ENCODE measurements at places on chromosomes 4 and X. TPM values are rescaled to one million over a fixed set of nuclear protein-coding genes. Genes with fewer than 3 reads are reported as not detected.

Gene KLB
- 0.13 TPM for total RNA-seq

Gene ETDA
- total RNA-seq = not detected

DNA sequence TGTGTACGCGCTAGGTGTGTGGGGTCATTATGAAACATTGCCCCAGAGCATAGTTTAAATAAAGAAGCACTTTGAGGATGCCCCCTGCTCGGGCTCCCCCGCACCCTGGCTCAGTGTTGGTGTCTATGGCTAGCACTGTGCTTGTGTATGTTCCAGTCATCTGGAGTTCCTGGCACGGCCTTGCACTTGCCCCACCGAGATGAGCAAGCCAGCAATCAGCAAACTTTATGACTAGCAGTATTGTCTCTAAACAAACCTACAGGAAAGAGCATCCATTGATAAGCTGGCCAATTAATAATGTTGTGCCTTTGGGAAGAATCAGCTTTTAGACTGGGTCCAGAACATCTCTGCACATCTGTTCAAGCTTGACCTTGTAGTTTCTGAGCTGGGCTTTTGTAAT lies 707 bp upstream of the SHROOM4 start:
- no peak for DNase-seq

DNA sequence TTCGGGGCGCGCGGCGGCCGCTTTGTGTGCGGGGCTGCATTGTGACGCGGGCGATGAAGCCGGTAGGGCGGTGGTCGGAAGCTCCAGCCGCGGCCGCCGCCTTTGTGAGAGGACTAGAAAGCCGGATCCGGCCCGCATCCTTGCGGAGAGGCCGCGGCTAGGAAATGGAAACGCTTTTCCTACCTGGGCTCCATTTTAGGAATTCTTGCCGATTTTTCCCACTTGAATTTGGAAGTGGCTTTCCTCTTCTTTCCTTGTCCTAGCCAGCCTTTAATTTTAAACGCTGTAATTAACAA lies 708 bp downstream of the TMSB4X start:
- peak; percentile 59 for DNase-seq

DNA sequence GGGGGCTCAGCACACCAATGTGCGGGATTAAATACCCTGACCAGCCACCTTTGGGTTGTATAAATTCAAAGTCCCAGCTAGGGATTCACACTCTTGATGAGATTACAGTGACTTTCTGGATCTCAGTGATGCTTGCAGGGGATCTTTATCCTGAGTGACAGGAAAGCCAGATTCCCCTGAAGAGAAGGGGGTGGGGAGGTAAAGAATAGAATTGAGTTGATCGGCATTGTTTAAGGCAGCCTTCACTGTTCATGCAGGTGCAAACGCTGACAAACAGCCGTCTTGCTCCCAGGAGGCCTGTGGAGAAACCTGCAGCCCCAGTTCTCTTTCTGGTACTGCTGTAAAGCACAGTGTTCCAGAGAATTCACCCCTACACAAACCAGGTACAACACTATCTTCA lies 19.0 kb downstream of the CXXC4 start:
- DNase-seq = no peak

DNA sequence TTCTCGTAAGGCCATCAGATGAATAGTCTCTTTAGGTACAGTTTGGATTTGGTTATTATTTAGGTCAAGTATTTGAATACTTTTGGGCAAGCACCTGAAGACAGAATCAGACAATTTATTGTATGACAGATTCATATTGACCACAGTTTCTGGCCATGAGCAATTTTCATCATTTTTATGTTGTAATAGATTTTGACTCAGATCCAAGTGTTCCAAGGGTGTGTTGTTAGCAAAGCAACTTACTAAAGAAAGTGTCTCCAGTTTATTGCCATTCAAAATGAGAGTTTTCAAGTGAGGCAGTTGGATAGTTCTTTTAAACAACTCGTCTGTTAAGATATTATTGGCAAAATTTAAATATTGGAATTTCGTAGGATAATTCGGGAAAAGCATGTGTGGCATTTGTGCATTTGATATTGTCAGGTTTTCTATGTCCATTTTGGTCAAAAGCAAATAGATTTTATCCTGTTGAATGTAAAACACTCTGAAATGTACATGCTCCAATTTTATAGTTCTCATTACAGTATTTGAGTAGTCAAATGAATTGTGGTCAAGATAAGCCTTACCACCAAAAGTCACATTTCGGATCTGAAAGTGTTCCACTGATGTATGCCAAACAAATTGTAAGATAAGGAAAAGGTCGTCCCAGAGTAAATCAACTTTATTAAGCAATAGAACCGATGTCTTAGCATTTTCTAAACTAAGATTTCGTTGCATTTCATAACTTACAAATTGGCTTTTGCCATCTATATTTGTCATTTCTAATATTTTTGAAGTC lies 8.4 kb downstream of the TLR10 start:
- no peak for DNase-seq

DNA sequence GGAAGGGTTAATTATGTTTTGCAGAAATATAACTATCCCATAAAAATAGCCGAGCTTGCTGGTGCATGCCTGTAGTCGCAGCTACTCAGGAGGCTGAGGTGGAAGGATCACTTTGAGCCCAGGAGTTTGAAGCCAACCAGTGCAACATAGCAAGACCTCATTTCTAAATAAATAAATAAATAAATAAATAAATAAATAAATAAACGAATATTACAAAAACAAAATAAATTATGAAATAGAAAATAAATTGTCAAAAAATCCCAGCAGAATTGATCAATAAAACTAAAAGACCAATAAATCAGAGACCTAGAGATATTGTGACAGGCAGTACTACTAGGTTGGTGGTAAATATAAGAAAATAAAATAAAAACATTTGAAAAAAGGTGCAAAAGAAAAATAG lies 6.7 kb upstream of the ARL13A start:
- no peak for DNase-seq
